ENCODE measurements at places on chromosomes 12 and 14. TPM values are rescaled to one million over a fixed set of nuclear protein-coding genes. Genes with fewer than 3 reads are reported as not detected.

DNA sequence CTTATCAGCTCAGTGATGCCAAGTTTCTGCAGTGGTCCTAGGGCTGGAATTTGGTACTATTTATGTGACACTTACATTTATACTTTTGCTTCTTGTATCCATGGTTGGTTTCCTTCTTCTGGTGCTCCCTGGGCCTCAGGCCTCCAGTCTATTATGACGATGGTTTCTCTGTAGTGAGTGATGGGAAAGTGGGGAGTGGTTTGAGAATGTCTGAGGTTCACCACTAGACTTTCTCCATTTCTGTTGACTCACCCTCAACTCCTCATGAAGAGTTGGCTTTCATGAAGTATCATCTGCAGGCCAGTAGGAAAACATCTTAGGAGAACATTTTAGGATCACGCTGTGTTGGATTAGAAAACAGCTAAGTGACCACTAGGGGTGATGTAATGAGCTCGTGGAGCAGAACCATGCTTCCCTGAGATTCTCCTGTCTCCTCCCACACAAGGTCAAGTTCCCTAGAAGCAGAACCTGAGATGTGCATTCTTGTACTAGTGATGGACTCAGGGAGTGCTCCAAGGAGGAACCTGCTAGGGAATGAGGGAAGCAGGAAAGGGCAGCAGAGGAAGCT lies 32.1 kb downstream of the RPH3A start:
- DNase-seq: no peak

Gene NPFF
- not detected for total RNA-seq

Gene GAPDH
- 15,891 TPM for total RNA-seq

GRCh38 chr12:72465155-72465554 lies 193.0 kb downstream of the TRHDE start:
- DNase-seq: no peak

DNA sequence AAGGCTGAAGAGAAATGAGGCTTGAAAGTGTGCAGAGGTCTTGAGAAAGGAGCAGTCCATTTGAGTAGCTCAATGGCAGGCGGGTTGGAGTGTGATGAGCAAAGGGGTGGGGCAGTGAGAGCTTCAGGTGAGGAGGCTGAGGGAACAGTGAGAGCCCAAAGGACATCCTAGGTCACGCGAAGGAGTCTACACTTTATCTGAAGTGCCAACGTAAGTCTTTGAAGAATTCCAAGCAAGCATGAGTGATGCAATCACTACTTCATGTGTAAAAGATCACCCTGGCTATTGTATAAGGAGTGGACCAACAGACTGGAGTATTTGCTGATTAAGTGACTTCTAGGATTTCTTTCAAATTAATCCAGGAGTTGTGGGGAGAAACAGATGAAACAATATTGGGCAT lies 159.9 kb upstream of the HIF1A start:
- DNase-seq: no peak

All from gastrocnemius medialis (tissue), 4 donors.